ENCODE measurements at places on chromosomes 7 and 10.

- no peak for DNase-seq
Observed at GRCh38 chr7:41979834-41980307, 257.1 kb downstream of the GLI3 start.

DNA sequence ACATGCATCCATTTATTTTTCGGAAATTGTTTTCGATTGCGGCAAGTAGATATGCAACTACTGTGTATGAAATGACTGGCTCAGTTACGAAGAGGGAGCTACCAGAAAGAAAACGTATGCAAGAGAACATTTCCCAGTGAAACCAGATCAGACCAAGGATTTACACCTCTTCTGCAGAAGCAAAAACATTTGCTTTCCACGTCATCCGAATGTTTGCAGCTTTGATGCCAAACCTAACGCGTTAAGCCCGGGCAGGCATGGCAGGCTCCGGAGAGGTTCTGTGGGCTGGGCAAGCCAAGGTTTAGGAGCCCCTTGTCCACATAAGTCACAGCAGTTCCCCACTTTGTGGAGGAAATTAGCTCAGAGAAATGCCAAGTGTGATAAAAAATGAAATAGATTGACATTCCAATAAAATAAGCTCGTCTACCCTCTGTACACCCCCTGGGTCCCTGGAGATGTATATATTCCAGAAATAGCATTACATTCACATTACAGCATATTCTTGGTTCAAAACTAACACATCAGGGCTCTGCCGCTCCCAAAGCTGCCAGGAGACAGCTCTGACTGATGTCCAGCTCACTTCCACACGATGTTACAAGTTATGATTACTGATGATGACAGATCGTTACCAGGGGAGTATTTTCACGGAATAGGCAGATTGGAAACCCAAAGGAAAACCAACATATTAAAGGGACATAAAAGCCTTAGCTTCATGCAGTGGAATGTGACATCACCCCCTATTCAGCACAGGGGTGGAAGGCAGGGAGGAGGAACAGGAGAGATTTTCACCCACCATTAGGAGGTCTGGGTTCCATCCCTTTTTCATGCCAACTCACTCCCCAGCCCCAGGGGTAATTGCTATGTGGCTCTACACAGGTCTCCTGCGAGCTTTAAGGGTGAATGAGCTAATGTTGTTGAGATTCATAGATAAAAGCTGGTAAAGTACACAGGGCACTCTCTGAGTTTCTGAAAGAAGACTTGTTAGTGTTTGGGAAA is 81.5 kb downstream of the LYZL1 start:
- DNase-seq, result no peak

DNA sequence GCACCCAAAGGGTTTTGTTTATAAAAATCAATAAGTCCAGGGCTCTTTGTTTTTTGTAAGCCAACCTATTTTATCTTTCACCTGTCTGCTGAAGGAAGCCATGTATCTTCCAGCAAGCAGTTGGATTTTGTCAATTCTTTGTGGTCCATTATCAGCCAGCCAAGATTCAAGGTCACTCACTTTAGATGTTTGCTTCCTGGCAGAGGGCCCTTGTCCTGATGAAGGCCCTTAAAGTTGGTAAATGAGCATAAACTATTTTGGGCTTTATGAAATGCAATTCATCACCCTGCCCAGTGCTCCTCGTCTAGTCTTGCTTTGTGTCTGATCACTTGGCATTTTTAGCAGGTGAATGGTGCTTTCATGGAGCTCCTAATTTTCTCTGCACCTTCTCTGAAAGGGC is 1004.2 kb downstream of the GRID1 start:
- no peak for DNase-seq

DNA sequence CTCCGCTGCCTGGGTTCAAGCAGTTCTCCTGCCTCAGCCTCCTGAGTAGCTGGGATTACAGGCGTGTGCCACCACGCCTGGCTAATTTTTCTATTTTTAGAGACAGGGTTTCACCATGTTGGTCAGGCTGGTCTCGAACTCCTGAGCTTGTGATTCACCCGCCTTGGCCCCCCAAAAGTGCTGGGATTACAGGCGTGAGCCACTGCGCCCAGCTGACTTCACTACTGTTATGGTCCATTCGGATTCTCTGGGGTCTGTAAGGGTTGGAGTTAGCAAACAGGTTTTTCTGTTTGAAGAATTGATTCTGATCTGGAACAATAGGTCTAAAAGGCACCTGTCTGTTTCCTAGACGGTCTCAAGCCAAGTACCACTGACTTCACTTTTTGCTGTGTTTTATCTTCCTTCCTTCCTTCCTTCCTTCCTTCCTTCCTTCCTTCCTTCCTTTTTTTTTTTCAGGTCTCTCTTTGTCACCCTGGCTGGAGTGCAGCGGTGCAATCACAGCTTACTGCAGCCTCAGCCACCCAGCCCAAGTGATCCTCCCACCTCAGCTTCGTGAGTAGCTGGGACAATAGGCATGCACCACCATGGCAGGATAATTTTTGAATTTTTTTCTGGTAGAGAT is 192.2 kb downstream of the CAMK1D start:
- no peak for DNase-seq

GRCh38 chr10:30178356-30178964 is 119.1 kb upstream of the JCAD start:
- DNase-seq, result no peak

DNA sequence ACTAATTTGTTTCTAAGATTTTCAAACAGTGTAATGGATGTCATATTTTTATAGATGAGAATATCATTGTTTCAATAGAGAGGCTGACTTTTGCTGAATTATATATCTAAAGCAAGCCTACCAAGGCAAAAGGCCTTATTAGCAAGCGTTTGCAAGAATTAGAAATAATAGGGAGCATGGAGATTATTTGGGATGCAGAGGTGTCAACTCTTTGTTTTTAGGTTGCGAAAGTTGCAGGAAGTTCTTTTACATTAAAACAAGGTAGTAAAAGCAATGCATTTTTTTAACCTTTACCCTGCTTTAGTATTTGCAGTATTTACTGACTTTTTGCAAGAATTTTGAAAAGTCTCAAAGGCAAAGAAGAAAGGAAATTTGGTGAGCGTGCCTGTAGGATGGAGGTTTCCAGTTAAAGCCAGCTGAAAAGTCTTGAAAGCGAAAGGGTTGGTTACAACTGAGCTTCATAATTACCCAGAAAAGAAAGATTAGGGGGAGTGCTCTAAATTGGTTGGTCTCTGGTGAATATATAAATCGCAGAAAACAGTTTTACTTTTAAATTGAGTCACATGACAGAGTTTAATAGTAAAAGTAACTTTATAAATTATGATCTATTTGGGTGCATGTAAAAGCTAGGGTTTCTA is 81.6 kb downstream of the MKLN1 start:
- no peak for DNase-seq
